Stimulated activated CD8-positive, alpha-beta memory T cell treated with anti-CD3 and anti-CD28 coated beads, Interleukin-4, amount 100 ng/mL, for 4 hours (primary cell): ENCODE measurements at places on chromosomes 2 and 18.

GRCh38 chr2:158969162-158969714 lies 798 bp downstream of the TANC1 start:
- DNase-seq, result no peak

- no peak for DNase-seq
Measured at GRCh38 chr2:69493268-69493667, 56.0 kb upstream of the NFU1 start.

DNA sequence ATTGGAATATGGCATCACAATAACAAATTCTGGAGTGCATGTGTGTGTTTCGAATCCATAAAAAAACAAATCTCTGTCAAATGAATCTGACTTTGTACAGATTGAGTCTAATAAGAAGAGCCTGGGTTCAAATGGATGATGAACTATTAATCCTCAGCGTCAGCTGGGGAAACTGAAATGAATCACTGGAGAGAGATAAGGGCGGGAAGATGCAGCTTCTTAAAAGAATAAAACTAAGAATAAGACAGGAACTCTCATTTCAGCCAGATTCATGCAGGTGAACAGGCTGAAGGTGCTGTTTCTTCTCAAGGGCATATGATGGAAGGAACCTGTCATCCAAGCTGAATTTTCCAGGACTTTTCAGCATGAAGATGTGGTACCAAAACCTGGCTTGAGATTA lies 202.6 kb upstream of the TRIB2 start:
- no peak for DNase-seq

DNA sequence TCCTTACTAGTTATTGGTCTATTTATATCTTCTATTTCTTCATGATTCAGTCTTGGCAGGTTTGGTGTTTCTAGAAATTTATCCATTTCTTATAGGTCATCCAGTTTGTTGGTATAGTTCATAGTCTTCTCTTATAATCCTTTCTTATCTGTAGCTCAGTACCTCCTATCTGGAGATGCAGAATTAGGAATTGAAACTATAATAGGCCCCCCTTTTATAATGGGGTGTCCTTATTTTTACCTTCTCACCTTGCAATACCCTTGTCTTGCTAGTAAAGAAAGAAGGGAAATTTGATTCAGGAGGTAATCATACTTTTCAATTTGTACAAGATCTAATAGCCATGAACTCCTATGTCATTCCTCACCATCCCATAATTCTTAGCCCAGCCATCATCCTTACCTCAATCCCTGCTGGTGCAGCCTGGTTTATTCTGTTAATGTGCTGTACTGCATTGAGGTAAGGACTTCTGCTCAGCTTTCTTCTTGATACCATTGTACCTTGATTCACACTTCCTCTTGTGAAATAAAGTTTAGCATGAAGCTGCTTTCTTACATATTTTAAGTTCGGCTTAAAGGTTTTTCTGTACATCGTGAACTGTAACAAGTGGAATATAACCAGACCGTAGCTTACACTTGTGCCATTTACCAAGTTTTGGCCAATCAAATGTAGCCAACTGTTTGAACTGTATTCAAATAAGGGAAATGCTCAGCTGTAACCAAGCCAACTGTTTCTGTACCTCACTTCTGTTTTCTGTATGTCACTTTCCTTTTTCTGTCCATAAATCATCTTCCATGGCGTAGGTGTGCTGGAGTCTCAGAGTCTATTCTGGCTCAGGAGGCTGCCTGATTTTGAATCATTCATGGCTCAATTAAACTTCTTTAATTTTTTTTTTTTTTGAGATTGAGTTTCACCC lies 40.1 kb upstream of the PTH2R start:
- no peak for DNase-seq

DNA sequence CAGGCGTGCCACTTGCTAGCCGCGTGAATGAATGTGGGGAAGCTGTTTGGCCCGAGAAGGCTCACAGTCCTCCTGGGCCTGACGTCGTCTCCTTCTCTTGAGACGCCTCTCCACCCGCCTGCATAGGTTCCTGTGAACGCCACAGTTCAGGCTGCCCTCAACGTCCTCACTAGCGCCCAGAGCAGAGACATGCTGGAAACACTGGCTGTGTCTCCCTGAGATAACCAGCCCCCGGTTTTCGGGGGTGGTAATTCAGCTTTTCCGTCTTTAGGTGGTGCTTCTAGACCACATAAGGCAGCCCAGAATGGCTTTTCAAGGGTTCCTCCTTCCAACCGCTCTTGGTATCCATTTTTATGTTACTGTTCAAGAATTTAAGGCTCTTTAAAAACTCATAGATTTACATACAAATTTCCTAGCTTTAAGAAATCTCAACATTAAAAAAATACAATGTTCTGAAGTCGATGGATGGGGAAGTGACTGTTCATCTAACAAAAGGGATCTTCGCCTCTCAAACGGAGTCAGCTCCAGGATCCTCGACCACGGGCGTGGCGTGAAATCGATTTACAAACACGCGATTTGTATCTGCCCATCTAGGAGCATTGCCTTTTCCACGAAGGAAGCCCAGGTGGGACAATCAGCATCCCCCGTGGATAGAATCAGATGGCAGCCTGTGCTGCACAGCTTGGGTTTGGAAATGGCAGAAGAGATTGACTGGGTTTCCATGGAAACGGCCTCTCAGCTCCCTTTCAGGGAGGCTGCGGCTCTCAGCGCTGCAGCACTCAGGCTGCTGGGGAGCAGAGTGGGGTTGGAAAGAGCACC lies 110.6 kb upstream of the PXDN start:
- no peak for DNase-seq

- DNase-seq, result no peak
Measured at GRCh38 chr2:149161481-149162225, 123.2 kb downstream of the LYPD6B start.

DNA sequence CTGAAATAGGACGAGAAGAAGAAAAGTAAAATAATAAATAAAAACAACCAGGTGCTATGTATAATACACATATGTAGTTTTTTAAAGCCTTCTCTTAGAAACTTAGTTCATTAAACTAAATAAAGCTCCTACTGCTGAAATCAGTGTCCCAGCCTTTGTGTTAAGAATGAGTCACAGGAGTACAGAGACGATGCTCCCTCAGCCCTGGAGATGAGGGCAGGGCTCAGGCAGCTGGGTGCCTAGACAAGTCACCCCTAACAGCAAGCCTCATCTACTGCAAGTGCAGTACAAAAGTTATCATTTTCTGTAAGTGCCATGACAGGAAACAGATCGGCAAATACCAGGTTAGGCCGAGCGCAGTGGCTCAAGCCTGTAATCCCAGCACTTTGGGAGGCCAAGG lies 18.2 kb downstream of the KIDINS220 start:
- DNase-seq, result no peak

DNA sequence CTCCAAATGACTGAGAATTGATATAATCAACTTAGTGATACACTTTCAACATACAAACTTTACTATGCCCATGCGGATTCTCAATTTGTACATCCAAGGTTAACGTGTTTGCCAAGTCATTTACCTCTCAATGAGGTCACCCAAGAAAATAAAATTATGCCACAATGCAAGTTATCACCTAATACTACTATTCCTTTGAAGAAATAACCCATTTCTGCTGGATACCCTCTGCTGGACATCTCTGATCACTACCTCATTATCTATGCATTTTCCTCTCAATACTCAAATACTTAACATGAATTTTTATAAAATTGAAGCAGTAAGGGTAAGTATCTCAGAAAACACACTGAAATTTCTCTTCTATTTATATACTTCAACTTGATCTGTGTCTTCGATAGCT lies 12.7 kb downstream of the HNRNPLL start:
- no peak for DNase-seq

DNA sequence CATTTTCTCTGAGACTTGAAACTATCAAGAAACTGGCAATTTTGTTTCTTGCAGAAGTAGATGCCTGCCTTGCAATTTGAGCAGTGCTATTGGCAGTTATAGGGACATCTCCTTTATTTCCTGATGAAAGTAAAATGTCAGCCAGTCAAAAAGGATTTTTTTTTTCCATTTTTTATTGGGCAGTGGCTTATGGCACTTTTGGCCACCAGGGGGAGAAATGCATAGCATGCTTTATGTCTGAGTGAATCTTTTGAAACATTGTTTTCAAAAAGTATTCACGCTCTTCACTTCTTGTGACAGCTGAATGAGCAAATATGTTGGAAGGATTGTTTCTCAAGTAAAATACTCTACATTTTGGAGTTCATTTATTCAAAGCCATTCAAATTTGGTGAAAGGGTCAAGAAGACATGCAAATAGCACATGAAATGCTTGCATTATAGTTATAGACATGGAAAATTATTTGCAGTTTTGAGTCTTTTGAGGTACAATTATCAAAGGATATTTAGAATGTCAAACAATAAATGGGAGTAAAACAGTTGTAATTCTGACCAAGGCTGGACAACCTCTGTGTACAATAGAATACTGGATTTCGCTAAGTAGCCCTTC lies 491.0 kb downstream of the CDH2 start:
- no peak for DNase-seq

- DNase-seq, result no peak
Measured at GRCh38 chr2:170950221-170950761, 21.2 kb downstream of the GORASP2 start.

- no peak for DNase-seq
Measured at GRCh38 chr2:190088917-190089316, 26.4 kb upstream of the MSTN start.

GRCh38 chr2:28666496-28667184 lies 85.0 kb upstream of the PPP1CB start:
- no peak for DNase-seq

GRCh38 chr2:235365743-235366142 lies 128.1 kb upstream of the AGAP1 start:
- no peak for DNase-seq

- no peak for DNase-seq
Measured at GRCh38 chr2:151037434-151037833, 224.2 kb downstream of the RBM43 start.

GRCh38 chr2:28436525-28437051 lies 43.9 kb downstream of the FOSL2 start:
- DNase-seq, result no peak

DNA sequence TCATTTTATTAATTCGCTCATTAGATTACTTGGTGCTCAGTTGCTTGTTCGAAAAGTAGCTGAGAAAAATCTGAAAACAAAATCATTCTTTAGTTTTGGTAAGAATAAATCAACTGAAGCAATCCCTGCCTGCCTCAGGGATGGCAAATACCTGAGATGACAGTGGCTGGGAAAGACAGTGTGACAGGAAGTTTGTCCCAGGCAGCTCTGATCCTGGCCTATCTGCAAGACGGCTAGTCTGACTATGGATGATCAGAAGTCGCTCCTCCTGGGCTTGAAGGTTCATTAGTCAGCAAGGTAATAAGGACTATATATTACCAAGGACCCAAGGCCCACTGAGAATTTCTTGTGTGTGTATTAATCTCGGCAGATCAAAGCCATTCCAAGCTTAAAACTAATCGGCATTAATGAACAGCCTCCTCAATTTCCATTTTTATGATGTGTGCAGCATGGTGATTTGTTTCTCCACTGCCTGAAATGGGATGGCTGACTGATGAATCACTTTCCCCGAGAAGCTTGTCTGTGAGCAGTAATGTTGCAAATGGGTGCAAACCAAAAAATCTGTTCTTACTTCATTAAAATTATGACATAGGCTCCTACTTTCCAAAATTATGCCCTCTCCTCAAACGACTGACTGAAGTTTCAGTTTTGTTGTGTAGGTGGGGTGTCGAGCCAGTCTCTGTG lies 199.9 kb downstream of the ACTR3 start:
- DNase-seq, result no peak

DNA sequence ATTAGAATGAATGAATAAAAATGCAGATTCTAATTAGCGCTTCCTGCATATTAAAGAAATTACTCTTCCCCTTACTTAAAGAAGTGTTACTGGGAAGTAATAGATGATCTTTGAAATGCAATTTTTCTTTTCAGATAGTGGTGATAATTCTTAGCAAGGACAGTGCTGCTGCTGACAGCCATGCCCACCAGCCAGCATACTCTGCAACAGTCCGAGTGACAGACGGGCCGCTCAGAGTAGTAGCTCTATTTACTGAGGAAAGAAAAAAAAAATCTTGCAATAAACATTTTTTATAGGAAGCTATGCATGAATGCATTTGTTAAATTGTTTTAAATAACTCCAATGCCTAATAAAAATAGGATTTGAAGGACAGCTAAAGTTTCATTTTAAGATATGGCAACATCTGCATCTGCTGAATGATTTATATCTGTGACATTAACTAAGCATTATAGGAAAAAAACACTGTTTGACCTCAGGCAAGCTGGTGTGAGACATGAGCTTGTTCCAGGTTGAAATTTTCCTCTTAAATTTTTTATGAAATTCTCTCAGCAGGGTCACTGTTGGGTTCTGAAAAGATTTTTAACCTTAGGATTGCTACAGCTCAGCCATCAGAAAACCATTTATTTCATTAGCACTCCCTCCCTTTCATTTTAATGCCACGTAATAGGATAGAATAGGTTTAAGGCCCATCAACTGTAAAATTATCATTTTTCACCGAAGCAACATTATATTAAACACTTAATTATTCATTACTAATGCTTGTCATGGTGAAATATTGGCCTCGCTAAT lies 393.8 kb downstream of the DCDC2C start:
- no peak for DNase-seq

- DNase-seq, result no peak
Measured at GRCh38 chr2:20150806-20151571, 73.9 kb downstream of the SDC1 start.

- DNase-seq, result no peak
Measured at GRCh38 chr2:155980941-155981560, 351.5 kb downstream of the NR4A2 start.
